ENCODE measurements at places on chromosomes 6 and 20. TPM values are rescaled to one million over a fixed set of nuclear protein-coding genes. Genes with fewer than 3 reads are reported as not detected.

The SLC2A10 gene
- not detected for total RNA-seq

The SLC22A1 gene
- total RNA-seq: 0.81 TPM

The PMEPA1 gene
- total RNA-seq: 1.3 TPM

The MPIG6B gene
- not detected for total RNA-seq

The ADGRB3 gene
- not detected for total RNA-seq

DNA sequence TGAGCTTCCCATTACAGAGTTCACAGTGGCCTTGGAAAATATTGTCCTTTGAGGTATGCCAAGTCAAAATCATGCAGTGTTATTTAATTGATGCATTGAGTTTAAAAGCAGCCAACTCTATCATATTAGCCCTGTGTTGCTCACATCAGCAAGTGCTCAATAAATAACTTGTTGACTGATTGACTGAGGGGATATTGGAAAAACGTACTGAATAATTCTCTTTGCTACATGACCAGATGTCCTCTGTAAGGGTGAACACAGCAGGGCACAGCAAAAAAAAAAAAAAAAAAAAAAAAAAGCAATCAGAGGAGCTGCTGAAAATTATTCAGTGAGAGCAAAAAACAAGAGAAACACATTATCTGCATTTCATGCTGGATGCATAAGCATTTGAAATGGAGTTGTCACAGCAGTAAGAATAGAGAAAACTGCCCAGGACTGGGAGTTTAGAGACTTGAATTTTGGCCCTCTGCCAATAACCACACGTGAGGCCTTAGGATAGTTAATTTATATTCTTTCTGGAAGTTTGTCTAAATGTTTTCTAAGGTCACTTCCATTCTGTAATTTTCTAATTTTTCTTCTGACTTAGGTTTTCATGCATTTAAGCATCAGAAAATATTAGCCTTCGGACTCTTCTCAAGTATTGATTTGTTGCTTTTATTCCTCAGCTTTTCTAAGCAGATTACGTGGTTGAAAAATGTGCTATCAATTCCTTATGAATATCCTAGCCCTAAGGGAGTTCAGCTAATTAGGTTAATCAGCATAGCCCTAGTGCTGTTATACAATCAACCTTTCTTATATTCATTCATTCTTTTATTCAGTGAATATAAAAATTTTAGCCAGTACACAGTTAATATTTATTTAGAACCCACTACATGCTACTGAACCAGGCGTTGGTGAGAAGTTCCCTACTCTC lies 246.8 kb upstream of the STXBP5 start:
- H3K27me3 ChIP-seq: no peaks in the 10 kb centered on the region
- no peak overlapping the region for H3K4me3 ChIP-seq
- H3K4me1 ChIP-seq: no peaks in the 10 kb centered on the region
- no peak overlapping the region for H3K27ac ChIP-seq

DNA sequence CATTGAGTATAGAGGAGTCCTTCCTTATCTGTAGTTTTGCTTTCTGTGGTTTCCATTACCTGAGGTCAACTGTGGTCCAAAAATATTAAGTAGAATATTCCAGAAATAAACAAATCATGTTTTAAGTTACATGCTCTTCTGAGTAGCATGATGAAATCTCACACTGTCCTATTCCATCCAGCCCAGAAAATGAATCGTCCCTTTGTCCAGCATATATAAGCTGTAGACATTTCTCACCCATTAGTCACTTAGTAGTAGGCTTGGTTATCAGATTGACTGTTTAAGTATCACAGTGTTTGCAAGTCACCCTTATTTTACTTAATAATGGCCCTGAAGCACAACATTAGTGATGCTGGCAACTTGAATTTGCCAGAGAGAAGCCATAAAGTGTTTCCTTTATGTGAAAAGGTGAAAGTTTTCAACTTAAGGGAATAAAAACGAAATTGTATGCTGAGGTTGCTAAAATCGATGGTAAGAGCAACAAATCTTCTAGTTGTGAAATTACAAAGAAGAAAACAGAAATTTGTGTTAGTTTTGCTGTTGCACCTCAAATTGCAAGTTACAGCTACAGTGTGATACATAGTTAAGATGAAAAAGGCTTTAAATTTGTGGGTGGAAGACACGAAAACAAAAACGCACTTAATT lies 198.6 kb upstream of the SIM1 start:
- H3K4me3 ChIP-seq: no peak overlapping the region
- H3K27ac ChIP-seq: no peak overlapping the region
- H3K4me1 ChIP-seq: peaks cover 11% of the 10 kb centered on the region

DNA sequence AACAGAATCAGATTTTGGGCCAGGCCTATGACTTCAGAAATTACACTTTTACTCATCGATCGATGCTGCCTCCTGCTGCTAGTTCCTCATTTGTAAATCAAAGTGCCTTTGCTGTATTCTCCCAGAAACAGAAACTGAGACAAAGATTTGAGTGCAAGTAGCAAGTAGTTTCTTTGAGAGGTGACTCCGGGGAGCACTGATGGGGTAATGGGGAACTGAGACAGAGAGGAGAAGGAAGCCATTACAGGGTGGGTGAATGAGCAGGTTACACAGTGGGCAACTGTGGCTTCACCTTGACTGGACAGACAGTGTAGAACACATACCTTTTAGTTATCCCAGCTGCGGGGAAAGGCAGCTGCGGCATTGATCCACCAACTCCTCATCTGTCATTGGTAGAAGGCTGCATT lies 9.7 kb upstream of the CD40 start:
- no peaks in the 10 kb centered on the region for H3K36me3 ChIP-seq
- no peak overlapping the region for H3K27ac ChIP-seq
- peaks cover 54% of the 10 kb centered on the region for H3K27me3 ChIP-seq

- no peaks in the 10 kb centered on the region for H3K4me1 ChIP-seq
- H3K27me3 ChIP-seq: peaks cover 15% of the 10 kb centered on the region
- no peak overlapping the region for H3K4me3 ChIP-seq
- DNase-seq: no peak
Observed at GRCh38 chr20:40945189-40945588, 83.4 kb upstream of the TOP1 start.

DNA sequence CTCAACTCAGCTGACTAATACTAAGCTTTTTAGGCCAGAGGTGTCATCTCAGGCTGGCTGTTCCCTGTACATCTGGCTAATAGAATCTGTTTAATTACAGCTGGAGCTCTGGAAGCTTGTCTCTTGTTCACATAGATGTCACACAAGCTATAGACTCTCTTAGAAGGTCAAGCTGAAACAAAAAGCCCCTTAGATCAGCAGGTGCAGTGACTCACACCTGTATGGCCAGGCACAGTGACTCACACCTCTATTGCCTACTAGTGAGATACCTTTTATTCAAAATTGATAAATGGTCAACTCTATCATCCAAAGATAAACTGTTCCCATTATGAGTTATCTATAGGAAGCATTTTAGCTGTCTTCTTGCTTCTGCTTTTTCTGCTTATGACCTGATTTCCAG lies 29.9 kb upstream of the MTHFD1L start:
- no peaks in the 10 kb centered on the region for H3K27me3 ChIP-seq
- DNase-seq: no peak
- H3K4me3 ChIP-seq: no peak overlapping the region
- no peak overlapping the region for H3K27ac ChIP-seq
- H3K36me3 ChIP-seq: no peaks in the 10 kb centered on the region

DNA sequence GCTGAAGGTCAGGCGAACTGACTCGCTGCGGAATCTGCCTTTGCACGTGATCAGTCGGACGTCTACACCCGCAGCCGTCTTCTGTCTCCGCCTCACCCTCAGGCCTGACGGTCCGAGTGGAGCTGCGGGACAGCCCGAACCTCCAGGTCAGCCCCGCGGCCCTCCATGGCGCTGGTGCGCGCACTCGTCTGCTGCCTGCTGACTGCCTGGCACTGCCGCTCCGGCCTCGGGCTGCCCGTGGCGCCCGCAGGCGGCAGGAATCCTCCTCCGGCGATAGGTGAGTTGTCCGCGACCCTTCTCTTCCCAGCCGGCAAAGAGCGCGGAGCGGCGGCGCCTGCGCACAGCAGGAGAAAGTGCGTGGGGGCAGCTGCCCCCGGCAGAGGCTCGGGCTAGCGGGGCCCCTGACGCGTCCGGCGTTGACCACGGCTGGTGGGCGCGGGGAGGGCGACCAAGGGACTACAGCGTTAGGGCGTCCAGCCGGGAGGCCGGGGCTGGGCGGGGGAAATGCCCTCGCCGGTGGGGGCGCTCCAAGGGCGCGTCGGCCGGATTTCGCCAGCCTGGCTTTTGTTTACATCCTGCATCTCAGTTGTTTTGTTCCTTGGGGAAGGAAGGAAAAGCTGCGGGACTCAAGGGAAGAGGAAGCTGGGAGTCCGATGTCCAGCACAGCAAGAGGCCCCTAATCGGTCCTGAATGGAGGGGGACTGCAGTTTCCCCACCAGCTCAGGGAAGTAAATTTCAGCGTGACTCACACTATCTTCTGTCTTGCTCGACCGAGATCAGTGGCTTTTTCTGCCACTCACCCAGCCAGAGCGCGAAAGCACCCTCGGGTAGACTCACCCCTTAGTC lies at the start of gene SMPDL3A:
Gene SMPDL3A, plus strand, starts transcription at position 77 of the 846 bp plus-strand sequence. Its CDS starts 89 bp downstream, at position 166.
- peak within 1 kb of the TSS; percentile 76 for H3K4me3 ChIP-seq
- DNase-seq: peak; percentile 18
- H3K36me3 ChIP-seq: no peaks in the 10 kb centered on the region
- peaks cover 14% of the 10 kb centered on the region for H3K4me1 ChIP-seq

DNA sequence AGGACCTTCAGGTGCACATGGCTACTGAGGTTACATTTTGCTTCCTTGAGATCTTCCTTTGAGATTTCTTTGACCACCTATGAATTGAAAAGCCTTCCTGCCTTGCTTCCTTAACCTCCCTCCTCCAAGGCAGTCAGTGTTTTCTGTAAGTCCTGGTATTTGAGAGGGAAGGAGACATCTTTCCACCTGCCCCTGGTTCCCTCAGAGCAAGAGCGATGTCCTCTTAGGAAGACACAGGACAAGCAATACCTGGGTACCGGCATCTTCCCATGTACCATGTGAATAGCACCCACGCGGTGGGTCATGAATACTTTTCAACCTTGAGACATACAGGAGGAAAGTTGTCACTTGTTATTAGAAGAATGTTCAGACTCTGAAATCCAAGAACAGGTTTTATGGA lies 37.1 kb downstream of the GINS1 start:
- no peak overlapping the region for H3K4me3 ChIP-seq
- DNase-seq: no peak
- H3K27ac ChIP-seq: no peak overlapping the region

- peaks cover 2% of the 10 kb centered on the region for H3K27me3 ChIP-seq
- no peak for DNase-seq
- H3K36me3 ChIP-seq: no peaks in the 10 kb centered on the region
- H3K4me1 ChIP-seq: no peaks in the 10 kb centered on the region
Observed at GRCh38 chr6:148954461-148954860, 207.6 kb downstream of the UST start.

DNA sequence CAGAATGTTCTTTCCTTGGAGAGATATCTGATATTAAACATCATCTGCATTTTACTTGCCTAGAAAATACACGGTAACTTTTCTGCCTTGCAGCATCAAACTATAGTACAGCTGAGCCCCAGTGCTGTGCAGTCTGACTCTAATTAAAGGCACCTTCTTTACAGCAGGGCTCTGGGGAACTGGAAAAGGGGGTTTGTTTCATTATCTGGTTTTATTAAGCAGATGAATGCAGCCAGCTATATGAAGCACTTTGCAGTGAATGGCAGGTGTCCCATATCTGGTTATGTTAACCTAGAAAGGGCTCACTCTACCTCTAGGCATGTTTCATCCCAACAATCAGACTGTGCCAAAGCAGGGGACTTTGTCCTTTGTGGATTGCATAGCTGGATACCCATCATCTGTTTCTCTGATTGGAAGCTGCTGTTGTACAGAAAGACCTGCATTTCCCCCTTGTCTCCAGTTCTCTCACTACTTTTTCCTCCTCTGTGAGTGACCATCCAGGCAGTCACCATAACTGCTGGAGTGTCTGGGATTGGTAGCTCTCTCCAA lies 39.6 kb upstream of the CMTR1 start:
- peaks cover 1% of the 10 kb centered on the region for H3K27me3 ChIP-seq
- H3K4me3 ChIP-seq: no peak overlapping the region
- H3K4me1 ChIP-seq: peaks cover 4% of the 10 kb centered on the region
- no peak for DNase-seq
- H3K36me3 ChIP-seq: peaks cover 14% of the 10 kb centered on the region
- H3K27ac ChIP-seq: no peak overlapping the region

GRCh38 chr6:145964948-145965366 lies 799 bp upstream of the SHPRH start:
- no peak for DNase-seq
- H3K27me3 ChIP-seq: no peaks in the 10 kb centered on the region
- H3K27ac ChIP-seq: peak overlapping the region; percentile 85
- peaks cover 3% of the 10 kb centered on the region for H3K36me3 ChIP-seq
- H3K4me1 ChIP-seq: peaks cover 34% of the 10 kb centered on the region

DNA sequence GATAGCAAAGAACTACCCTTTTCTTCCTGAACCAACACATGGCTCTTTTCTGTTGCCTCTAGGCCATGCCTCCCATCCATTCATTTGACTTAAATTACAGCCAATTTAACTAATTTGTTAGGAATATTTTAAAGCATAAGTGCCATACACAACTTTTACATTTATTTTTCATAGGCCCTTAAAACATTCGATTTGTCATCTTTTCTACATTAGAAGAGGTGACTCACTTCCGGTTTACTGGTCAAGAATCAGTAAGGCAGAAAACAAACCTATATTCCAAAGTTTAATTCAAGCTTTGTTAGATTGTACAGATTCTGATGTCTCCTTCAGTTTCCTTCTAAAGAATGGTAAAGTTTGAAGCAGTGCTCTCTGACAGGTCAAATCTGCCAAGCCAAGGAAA lies 344.3 kb downstream of the SAMD5 start:
- H3K4me1 ChIP-seq: no peaks in the 10 kb centered on the region
- H3K36me3 ChIP-seq: no peaks in the 10 kb centered on the region
- no peak for DNase-seq
- no peaks in the 10 kb centered on the region for H3K27me3 ChIP-seq
- no peak overlapping the region for H3K4me3 ChIP-seq
- H3K27ac ChIP-seq: no peak overlapping the region

DNA sequence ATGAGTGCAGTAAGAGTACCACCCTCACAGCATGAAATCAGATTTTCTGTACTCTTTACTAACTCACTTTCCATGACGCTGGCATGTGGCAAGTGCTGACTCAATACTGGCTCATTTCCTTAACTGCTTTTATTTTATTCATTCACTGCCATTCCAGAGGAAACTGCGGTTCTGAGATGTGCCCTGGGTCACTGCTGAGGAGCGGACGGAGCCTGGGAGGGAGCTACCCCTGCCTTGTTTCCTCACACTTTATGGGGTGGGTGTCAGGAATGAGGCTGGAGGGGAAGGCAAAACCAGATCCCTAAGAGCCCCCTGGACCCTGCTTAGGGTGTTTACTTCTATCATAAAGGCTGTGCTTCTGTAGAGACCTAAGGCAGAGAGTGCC lies 14.4 kb downstream of the NT5E start:
- peaks cover 11% of the 10 kb centered on the region for H3K27me3 ChIP-seq
- H3K4me3 ChIP-seq: no peak overlapping the region
- H3K4me1 ChIP-seq: peaks cover 58% of the 10 kb centered on the region

DNA sequence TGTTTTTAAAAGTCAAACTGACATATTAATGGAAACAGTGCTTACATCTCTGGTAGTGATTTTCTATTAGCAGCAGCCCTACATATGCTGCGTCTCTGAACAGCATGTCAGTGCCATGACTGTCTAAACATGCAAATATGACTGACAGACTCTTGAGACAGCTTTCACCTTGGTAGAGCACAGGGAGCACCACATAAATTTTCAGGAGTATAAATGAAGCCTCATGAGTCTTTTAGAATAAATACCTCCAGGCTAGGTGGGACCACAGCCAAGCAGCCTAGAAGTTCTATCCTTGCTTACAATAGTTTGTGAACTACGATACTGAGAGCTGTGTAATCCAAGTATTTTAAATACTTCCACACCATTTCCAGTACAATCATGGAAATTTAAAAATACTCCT lies 410.7 kb upstream of the RUNX2 start:
- no peak for DNase-seq
- peaks cover 19% of the 10 kb centered on the region for H3K4me1 ChIP-seq
- no peak overlapping the region for H3K4me3 ChIP-seq
- H3K36me3 ChIP-seq: peaks cover 21% of the 10 kb centered on the region
- no peak overlapping the region for H3K27ac ChIP-seq
- no peaks in the 10 kb centered on the region for H3K27me3 ChIP-seq

Measured in activated CD4-positive, alpha-beta memory T cell treated with anti-CD3 and anti-CD28 coated beads, Interleukin-2, amount 10 ng/mL, durations not matched to agents 7 days and 5 days (primary cell).